HTR-8/SVneo (cell line): ENCODE measurements at places on chromosomes 5 and 9.

DNA sequence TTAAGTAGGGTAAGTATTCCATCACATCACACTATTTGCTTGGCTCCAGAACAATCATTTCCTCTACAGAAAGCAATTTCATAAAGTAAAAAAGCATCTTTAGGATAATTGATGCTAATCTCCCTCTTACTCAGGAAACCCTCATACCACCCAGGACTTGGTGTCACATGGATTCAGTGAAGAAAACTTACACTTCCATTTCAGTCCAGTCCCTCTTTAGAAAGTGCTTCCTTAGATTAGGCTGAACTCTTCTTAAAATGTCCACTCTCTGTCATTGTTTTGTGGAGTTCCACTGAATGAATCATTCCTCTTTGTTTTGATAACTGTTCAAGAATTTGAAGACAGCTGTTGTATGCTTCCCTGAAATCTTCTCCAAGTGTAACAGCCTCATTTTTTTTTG is 144.0 kb upstream of the ZNF462 start:
- DNase-seq: peak; percentile 10

DNA sequence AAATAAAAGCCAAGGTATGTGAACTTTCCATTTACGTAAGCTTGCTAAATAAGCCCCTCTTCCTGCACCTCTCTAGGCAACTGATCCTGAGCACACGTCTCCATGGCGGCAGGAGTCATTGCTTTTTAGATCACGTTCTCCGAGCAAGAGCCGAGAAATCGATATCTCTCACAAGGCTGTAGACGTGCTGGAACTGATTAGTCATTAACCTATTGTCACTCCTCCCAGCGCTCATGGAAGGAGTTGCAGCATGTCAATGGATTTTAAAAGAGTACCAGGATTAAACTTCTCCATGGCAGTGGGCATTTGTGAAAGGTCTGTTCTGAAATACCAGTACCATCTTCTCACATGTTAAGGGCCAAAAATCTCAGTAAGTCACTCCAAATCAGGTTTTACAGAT is 4.7 kb upstream of the ADCY2 start:
- DNase-seq: no peak

DNA sequence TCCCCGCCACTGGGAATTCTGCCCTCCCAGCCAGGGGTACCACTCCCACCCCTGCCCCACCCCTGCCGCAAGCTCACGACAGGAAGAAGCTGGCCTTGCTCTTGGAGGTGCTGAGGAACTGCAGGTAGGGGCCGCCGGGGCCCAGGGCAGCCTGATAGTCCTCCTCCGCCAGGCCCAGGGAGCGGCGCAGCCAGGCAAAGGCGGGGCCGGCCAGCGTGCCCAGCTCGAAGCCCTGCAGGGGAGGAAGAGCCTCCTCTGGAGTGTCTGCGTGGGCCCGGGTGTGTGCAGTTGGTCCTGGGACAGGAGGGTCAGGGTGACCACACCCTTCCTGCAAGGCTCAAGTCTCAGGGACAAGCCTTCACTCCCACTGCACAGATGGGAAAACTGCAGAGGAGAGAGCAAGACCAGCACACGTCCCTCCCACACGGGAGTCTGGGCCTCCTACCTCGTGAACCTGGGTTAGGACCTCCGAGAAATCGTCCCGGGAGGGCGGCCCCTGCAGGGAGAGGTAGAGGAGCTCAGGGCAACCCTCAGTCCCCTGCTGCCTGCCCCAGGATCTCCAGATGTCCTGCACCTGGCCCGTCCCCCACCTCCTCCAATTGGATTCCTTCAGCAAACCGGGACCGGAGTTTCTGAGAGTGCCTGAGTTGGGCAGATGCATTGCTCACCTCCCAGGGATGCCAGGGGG is 2.4 kb downstream of the PIP5KL1 start:
- DNase-seq: no peak

DNA sequence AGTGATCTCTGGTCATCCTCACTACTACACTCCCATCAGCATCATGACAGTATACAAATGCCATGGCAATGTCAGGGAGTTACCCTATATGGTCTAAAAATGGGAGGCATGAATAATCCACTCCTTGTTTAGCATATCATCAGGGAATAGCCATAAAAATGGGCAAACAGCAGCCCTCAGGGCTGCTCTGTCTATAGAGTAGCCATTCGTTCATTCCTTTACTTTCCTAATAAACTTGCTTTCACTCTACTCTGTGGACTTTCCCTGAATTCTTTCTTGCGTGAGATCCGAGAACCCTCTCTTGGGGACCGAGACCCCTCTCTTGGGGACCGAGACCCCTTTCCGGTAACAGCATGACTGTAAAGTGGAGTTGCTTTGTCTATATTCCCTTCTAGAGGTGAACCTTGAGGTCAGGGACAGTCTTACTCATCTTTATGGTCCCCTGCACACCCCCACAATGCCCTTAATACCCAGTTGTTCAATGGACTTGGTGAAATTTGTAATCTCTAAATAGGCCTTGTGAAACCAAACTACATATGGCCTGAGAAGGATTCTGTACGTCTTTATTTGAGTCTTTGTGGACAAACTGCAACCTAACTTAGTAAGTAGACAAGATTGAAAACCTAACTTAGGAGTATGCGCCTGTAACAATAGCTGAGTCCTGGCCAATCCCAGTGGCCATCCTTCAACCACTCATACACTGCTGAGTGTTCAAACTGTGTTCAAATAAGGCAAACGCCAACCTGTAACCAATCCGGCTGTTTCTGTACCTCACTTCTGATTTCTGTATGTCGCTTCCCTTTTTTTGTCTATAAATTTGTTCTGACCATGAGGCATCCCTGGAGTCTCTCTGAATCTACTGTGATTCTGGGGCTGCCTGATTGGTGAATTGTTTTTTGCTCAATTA is 32.3 kb upstream of the UBTD2 start:
- DNase-seq: no peak

DNA sequence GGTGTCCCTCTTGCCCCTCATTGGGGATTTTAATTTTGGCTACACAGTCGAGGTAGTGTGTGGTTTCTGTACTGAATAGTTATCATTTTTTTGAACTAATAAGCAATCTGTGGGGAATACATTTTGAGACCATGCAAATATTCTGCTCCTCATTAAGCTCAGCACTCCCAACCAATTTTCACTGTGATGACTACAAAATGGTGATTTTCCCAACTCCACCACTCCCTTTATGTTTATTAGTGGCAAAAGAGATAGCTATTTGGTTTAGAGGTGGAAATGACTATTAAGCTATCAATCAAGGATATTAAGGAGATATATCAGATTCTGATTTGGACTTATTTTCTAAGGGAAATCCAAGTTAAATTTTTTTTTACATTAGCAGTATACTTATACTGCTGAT is 62.9 kb downstream of the FOCAD start:
- no peak for DNase-seq

DNA sequence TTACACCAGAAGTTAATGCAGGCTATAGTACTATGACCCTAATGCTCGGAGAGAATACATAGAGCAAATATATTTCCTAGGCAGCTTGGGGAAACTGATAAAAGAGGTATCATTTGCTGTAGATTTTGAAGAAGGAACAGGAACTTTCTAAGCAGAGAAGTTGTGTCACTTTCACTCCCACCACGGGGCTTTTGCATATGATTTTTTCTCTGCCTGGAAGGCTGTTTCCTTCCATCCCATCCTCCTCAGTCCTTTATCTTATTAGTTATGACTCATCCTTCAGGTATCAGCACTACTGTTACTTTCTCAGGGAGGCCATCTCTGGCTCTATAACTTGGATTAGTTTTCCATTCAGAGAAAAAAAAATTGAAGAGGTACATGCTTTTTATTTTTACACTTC is 2006.1 kb upstream of the WWC1 start:
- DNase-seq: peak; percentile 19

DNA sequence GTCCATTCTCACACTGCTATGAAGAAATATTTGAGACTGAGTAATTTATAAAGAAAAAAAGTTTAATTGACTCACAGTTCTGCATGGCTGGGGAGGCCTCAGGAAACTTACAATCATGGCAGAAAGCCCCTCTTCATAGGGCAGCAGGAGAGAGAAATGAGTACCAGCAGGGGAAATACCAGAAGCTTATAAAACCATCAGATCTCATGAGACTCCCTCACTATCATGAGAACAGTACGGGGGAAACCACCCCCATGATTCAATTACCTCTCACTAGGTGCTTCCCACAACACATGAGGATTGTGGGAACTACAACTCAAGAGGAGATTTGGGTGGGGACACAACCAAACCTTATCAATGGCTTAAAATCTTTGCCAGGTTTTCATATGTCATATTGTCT is 20.3 kb upstream of the TENT4A start:
- DNase-seq: no peak

GRCh38 chr5:119275601-119276173 is 80.1 kb upstream of the TNFAIP8 start:
- no peak for DNase-seq

GRCh38 chr9:107161338-107161737 is 121.7 kb upstream of the RAD23B start:
- no peak for DNase-seq

DNA sequence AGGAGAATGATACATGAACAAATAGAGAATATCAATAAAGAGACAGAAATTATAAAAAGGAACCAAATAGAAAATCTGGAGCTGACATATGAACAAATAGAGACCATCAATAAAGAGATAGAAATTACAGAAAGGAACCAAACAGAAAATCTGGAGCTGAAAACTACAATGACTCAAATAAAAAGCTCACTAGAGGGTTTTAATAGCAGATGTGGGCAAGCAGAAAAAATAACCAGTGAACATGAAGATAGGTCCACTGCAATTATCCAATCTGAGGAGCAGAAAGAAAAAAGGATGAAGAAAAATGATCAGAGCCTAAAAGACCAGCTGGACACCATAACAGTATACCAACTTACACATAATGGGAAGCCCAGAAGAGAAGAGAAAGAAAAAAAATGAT is 353.7 kb downstream of the ARL15 start:
- DNase-seq: no peak

DNA sequence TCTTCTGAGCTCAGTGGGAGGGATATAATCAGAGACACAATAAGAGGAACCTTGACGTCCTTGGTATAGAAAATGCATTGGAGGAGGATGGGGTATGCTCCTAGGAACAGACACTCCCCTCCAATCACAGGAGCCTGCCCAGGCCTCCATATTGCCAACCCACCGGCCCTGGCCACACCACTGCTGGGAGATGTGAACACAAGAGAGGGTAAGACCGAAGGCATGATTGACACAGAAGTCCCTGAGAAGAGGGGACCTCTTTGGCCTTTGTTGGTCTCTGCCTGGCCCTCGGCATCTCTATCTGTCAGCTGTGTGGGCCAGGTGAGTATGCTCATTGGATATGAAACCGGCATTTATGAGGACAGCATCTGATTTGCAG is 62.0 kb downstream of the CRB2 start:
- DNase-seq: no peak

DNA sequence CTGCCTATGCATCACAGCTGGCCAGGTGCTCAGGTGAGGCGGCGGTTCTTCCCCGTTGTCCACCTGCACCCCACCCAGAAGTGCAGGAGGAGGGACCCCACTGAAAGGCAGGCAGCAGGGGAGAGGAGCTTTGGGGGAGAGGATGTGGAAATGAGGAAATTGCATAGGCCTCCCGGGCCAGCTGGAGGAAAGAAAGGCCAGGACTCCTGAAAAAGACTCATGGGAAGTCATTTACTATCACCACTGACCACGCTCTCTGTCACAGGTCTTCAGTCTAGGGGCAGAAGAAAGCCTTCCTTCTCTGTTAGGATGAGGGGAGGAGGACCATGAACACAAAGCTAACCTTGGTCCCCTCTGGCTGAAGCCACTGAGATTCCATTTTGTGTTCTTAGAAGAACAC is 28.1 kb downstream of the KCNMB1 start:
- DNase-seq: no peak

- DNase-seq: peak; percentile 64
These were observed 73.6 kb upstream of the RPS23 start for GRCh38 chr5:82351754-82352145.

GRCh38 chr9:5554254-5554653 is 43.9 kb downstream of the PDCD1LG2 start:
- DNase-seq: no peak

GRCh38 chr5:87877023-87877422 is 391.6 kb downstream of the TMEM161B start:
- DNase-seq: no peak

GRCh38 chr9:134658378-134658955 is 16.9 kb downstream of the COL5A1 start:
- DNase-seq: no peak

GRCh38 chr5:40678460-40679147 is 1.1 kb upstream of the PTGER4 start:
- no peak for DNase-seq
